ACHN (cell line): ENCODE measurements at places on chromosomes 11 and 22.

GRCh38 chr11:97717922-97718321, 1302.8 kb upstream of the CNTN5 start:
- DNase-seq, result no peak

GRCh38 chr11:92931746-92932422, 37.6 kb upstream of the MTNR1B start:
- DNase-seq, result no peak

GRCh38 chr22:40487663-40488249, 117.4 kb downstream of the SGSM3 start:
- peak; percentile 40 for DNase-seq

GRCh38 chr11:7451520-7451919, 33.8 kb upstream of the OLFML1 start:
- no peak for DNase-seq

DNA sequence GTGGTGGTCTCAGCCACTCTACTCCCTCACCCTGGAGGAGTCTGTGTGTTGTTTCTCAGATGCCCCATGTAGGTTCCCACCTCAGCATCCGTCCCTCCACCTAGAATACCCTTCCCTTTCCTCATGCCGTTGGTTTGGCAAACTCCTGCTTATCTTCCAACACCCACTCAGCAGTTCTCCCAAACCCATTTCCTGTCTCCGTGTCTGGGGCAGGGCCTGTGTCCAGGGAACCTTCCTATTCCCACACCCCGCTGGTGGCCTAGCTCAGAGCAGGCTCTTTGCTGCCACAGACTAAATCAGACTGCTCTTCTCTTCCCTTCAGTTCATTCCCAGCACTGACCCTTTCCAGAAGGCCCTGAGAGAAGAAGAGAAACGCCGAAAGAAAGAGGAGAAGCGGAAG, 7.5 kb upstream of the SREBF2 start:
- no peak for DNase-seq

- no peak for DNase-seq
Observed at GRCh38 chr11:70603756-70604211, 205.5 kb downstream of the CTTN start.

GRCh38 chr22:21942407-21943343, 10.0 kb downstream of the PPM1F start:
- peak; percentile 55 for DNase-seq

- no peak for DNase-seq
Observed at GRCh38 chr22:45112136-45112879, 51.4 kb upstream of the NUP50 start.

- DNase-seq, result no peak
Observed at GRCh38 chr22:44710474-44711240, 8.7 kb downstream of the PRR5 start.

GRCh38 chr22:43036282-43036829, 21.4 kb upstream of the PACSIN2 start:
- DNase-seq, result no peak
